HCEC 1CT (cell line): ENCODE measurements at places on chromosomes 3 and 15.

- no peak for DNase-seq
Measured at GRCh38 chr3:17329927-17330326, 412.5 kb downstream of the TBC1D5 start.

DNA sequence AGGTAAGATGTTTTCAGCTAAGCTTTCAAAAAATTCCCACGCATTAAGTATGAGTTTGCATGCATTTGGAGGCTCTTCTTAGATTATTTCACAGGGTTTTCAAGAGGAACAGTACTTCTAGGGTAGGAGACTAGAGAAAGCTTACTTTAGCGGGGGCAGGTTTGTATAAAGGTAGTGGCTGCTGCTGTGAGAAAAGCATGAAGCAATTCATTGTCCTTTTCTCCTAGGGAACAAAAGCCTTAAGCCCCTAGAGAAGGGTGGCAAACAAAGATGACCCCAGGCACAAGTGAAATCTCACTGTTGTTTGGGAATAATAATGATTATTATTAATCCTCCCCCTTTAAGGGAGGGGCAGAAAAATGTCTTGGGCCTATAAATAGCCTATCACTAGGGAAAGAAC is 310.7 kb downstream of the DIPK2A start:
- no peak for DNase-seq

- DNase-seq = peak; percentile 22
Measured at GRCh38 chr3:22922317-22922716, 280.8 kb upstream of the UBE2E2 start.

GRCh38 chr15:51623386-51623938 is 891 bp upstream of the DMXL2 start:
- no peak for DNase-seq

DNA sequence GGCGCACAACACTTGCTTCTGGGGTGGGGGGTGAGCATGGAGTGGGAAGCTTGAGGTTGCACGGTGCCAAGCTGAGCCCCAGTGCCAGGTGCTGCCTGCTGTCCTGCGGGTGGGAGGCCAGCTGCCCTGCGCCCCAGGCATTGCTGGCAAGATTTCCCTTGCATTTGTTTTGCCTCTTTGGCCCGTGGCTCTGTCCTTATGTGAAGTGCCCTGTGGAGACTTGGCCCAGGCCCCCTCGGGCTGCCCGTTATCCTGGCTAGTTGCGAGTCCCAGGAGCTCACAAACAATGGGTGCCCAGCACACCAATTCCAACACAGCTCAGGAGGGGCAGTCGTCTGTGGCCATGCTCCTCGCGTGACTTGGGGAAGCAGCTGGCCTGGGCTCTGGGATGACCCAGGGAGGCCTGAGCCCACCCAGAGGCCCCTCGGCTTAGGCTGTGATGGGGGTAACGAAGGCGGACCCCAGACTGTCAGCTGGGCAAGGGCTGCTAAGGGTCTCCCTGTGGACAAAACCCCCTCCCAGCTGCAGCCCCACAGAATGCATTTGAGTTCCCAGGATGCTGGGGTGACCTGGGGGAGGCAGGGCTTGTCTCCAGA is 5.9 kb downstream of the C3orf22 start:
- no peak for DNase-seq

DNA sequence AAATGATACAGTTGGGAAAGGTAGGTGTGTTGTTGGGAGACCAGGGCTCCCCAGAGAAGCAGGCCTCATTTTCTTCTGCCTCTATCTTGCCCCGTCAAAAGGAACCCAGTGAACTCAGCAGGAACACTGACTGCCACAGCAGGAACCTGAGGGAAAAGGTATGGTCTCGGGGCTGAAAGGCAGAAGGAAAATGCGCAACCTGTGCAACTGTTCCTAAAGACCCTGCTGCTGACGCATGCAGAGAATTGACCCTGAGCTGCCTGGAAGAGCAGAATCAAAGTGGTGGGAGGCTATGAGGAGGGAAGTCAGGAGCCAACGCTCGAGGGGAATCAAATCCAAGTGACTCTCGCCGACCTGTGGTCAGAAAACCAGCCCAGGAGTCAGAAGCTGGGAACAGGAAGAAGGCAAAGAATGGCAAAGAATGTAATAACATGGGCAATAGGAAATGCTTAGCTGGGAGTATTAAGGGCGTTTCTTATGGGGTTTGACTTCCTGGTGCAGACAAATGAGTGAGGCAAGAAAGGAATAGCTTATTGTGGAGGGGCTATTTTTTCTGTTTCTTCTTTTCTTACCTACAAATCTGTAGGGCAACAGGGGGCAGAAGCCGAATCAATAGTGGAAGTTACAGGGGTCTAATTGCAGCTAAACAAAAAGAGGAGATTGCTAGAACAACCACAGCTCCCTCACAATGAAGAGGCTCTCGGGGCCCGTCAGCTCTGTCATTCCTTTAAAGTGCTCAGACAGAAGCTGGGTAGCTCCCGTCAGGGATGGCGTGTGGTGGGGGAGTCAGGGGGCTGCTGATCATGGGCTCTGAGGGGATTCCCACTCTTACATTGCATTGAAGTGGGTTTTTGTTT is 65.4 kb upstream of the DLG1 start:
- no peak for DNase-seq

DNA sequence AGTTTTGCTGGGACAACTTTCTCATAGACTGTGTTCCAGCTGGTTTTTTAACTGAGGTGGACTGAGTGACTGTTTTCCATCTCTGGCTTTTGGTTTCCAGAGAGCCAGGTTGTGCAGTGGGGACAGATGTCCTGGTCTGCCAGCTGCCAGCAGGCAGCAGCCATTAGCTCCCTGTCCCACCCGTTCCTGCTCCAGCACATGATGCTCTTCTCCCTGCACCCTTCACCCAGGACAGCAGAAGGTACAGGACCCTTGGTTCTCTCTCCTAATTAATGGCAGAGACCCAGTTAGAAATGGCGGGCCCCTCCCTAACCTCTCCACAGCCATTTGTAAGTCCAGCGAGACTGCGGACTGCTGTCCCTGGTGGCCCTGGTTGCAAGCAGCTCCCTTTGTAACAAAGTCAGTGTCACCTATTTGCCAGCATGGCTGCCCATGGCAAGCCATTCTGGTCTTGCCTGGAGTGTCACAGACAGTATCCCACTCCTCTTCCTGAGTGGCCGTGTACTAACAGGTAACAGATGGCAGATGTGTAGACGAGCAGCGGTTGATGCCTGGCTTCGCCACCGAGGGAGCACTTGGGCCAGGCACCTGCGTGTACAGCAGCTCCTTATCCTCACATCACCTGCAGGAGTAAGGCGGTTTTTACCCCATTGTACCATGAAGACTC is 148.3 kb downstream of the DNAJB8 start:
- DNase-seq = no peak

GRCh38 chr3:81910244-81910852 is 148.9 kb upstream of the GBE1 start:
- DNase-seq = peak; percentile 36

- no peak for DNase-seq
Measured at GRCh38 chr3:139636511-139636910, 41.3 kb downstream of the NMNAT3 start.

- no peak for DNase-seq
Measured at GRCh38 chr3:58603606-58604005, 26.4 kb upstream of the FAM107A start.

DNA sequence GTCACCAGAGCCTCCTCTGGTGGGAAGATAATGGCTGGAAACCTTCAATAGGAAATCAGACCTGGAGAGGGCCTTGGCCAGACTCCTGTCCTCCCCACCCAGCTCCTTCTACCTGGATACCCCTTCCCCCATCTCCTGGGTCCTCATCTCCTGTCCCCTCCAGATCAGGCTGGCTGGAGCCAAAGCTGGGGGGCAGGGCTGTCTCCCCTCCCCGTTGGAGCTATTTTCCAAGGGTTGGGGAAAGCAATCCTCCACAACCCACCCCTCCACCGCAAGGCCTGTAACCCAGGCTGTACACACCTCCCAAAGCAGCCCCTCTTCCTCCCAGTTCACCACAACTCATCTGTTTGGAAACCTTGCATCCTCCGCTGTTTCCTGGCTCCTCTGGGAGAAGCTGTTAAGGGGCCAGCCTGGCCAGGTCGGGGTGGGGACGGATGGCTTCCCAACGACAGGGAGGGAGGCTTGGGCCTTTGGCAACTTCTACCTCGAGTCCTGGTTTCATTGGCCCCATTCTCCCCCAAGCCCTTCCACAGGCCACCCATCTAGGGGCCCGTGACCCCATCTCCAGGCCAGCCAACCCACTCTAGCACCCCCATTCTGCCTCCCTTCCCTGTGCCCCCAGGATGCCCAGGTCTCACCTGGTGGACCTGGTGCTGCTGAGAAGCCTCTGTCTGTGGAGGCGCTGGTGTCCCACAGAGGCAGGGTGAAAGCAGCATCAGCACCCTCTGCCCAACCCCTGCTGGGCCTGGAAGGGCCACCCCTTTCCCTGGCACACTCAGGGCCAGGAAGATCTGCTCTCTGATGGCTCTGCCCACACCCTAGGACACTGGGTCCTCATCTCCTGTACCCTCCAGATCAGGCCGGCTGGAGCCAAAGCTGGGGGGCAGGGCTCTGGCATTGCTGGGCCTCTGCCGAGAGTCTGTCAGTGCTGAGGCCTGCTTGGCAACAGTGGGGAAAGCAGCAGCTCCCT is 22.1 kb upstream of the GOLGA6C start:
- no peak for DNase-seq

DNA sequence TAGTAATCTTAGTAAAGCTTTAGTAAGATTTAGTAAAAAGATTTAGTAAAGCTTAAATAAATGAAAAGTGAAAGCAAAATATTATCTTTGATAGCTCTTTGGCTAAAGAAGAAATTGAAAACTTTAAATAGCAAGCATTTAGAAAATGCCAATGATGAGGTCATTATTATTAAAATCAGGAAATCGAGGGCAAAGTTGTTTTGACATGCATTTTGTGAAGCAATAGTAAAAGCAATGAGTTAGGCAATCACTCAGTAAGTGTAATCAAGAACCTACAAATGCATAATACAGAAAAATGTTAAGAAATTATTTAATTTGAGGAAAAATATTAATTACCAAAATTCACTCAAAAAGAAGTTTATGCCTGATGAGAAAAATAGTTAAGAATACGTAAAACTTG is 280.3 kb upstream of the MME start:
- peak; percentile 46 for DNase-seq

GRCh38 chr3:193546129-193546528 is 8.6 kb downstream of the ATP13A4 start:
- DNase-seq = no peak

DNA sequence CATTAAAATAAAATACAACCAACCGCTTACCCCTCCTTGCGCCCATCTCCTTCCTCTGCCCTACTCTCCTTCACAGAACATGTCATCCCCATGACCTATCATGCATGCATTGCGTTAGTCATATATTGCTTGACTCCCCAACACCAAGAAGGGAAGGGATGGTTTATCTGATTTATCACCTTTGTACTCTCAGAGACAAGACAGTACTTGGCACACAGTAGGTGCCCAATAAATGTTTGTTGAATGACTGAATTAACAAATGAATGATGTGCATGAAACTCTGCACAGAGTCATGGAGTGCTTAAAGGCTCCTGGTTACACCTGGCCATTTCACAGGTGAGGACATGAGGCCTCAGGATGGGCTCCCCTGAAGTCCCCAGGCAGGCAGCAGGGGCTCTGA is 59.7 kb downstream of the IQSEC1 start:
- DNase-seq = no peak

DNA sequence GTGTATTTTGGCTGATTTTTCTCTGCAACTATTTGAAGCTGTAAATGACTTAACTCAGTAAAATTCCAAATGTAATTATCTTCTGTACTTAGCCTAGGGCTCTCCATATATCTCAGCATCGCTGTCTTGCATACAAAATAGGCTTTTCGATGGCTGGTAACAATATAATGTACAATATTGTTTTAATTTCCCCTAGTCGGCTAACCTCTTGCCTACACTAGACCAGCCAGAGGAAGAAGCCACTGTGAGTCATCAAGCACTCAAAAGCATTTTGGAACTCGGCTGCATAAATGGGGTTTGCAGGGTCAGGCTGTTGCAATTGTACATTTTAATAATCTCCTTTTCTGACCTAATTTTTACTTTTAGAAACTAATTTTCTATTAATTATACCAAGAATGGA is 583.8 kb downstream of the FOXP1 start:
- DNase-seq = peak; percentile 74

DNA sequence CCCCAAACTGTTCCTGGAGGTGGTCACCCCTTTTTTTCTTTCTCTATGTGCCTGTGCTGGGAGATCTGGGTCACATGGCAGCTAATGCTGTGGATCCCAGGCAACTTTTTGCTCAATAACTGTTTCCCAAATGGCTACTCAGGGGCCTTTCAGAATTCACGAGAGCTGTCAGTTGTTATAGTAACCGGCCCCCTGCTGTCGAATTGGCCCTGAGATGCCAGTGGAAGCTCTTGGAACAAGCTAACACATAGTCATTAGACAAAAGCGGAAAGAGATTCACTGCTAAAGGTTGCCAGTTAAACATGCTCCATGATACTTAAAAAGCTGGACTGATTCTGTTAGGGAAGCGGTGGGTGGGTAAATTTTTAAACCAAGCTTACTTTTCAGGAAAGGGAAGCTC is 144.1 kb downstream of the FEZF2 start:
- DNase-seq = no peak

- no peak for DNase-seq
Measured at GRCh38 chr3:195873281-195873887, 35.0 kb downstream of the TNK2 start.

DNA sequence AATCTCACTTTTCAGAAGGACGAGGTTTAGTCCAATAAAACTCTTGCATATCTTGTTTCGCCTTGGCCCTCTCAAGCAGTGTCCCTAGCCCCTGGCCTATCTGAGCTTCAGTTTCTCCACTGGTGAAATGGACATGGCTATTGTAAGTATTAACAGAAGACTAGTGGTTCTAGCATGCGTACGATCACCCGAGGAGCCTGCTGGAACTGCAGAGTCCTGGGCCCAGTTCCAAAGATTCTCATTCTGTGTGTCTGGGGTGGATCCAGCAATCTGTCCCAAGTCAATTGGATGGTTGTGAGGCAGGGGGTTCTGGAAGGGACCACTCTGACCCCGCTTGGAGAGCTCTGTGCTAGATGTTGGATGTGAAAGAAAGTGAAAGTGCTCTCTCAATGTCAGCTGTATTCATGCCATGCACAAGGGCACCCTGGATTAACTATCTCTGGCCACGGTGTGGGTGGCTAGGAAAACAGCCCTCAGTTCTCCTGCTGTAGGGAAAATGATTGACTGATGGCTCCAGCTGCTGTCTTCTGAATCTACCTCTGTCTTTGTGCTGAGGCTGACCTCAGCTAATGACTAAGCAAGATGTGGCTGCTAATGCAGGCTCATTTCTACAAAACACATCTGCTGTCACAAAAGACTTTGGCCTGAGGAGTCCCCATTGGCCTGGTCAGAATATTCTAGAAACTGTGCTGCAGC is 1.9 kb upstream of the PLA1A start:
- DNase-seq = no peak

DNA sequence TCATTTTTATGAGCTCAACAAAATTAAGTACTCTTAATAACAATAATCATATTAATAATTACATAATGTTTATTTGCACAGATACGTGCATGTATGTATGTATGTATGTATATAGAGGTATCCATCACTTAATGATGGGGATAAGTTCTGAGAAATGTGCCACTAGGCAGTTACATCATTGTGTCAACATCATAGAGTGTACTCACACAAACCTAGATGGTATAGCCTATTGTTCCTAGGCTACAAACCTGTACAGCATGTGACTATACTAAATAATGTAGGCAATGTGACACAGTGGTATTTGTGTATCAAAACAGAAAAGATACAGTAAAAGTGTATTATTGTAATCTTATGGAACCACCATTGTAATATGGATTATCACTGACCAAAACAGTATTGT is 874.7 kb upstream of the GBE1 start:
- no peak for DNase-seq
